ENCODE measurements at places on chromosomes 4 and X.

DNA sequence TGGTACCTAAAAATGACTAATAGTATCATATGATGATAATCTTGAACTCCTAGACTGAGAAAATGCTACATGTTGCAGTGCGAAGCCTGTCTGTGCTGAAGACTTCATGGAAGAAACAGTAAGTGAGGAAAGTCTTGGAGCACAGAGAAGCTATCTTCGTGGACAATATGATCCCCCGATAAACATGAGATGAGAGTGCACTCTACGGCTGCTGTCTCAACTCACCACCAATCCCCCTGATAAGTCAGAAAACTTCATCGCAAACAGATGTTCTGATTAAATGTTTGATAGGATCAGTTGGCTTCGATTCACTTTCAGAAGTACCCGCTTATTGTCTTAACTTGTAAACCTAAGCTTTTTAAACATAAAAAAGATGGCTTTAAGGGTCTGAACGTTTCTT lies 130.2 kb downstream of the ELOVL6 start:
- no peak for DNase-seq

GRCh38 chrX:70878902-70879301 lies 29.6 kb downstream of the TEX11 start:
- no peak for DNase-seq

GRCh38 chrX:72054779-72055489 lies 76.8 kb downstream of the RTL5 start:
- DNase-seq: no peak

DNA sequence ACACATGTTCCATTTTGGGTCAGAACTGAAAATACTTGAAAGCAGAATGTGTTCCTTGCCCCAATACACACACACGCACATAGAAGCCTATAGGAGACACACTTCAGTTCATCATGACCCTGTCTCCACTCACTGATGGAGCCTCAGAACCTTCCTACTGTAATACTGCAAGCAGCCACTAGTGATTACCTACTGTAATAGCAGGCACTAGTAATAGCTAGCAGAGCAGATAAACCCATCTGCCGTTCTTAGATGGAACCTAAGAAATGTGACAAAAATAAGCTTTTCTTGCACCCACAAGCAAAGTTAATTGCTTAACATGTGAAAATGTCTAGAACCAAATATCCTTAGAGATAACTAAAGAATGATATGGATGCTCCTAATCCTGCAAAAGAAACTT lies 13.6 kb downstream of the AMTN start:
- DNase-seq: no peak

DNA sequence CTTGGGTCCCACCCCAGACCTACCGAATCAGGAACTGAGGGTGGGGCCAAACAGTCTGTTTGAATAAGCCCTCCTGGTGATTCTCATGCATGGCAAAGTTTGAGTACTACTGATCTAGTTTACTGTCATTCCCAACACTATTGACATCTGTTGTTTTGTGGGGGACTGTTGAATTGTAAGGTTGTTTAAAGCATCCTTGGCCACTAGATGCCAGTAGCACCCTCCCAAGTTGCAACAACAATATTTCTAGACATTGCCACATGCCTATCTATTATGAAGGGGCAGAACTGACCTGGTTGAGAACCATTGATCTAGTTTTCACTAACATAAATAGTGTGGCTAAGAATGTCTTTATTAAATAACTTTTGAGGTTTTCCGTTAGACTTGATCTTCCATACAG lies 15.1 kb downstream of the TAF9B start:
- DNase-seq: no peak

DNA sequence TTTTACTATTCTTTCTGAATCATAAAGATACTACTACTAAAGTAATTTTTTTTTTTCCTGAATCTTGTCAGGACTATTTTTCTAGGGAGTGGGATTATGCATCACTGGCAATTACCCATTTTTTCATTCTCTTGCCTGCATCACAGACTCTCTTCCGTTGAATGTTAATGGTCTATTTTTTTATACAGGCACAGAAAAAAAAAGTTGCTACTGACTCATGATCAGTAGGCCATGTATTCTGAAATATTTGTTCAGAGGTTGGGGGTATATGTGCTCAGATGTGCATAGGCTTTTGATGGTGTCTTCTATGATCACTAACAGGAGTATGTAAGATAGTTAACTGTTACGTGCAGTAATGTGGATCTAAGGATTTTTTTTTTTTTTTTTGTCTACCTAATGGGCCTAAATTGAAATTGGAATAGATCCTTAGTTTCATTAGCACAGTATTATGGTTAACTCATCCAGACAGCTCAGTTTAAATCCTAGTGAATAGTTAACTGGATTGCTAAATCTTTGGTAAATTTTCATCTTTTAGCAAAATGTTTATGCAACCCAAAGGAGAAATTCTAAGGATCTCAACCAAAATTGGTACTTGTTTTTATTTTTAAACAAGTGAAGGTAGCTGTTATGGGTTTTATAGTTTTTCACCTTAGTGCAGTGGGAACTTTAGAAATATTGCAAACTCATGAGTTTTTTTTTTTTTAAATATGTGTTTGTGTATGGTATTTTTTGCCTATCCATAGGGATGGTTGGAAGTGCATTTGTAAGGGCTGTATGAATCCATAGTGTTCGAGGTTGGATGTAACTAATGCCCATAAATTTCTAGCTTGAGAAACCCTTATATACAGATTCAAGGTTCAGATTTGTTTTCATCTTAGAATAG lies 12.1 kb downstream of the BMP2K start:
- DNase-seq: no peak
